Bronchial epithelial cell (primary cell): ENCODE measurements at places on chromosomes 1 and 21. TPM values are rescaled to one million over a fixed set of nuclear protein-coding genes. Genes with fewer than 3 reads are reported as not detected.

GRCh38 chr1:217605390-217605789 lies 25.5 kb downstream of the GPATCH2 start:
- DNase-seq, result no peak

DNA sequence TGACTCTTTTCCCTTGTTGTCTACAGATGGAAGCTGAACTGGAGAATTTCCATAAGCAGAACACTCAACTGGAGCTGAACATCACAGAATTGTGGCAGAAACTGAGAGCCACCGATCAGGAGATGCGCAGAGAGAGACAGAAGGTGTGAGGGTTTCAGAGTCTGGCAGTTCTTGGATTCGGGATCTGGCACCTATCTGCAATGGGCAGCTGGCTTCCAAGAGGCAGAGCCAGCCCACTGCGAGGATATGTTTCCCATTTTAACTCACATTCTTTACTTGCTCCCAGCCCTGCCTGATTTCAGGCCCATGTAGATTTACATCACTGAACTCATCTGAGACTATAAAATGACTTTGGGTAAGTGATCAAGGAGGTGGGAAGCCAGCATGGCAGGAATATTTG lies 37.3 kb upstream of the TMEM125 start:
- no peak for DNase-seq

- DNase-seq, result no peak
Measured at GRCh38 chr1:172338295-172338735, 82.2 kb upstream of the C1orf105 start.

- no peak for DNase-seq
Measured at GRCh38 chr1:80607064-80607463, 1193.7 kb upstream of the ADGRL2 start.

DNA sequence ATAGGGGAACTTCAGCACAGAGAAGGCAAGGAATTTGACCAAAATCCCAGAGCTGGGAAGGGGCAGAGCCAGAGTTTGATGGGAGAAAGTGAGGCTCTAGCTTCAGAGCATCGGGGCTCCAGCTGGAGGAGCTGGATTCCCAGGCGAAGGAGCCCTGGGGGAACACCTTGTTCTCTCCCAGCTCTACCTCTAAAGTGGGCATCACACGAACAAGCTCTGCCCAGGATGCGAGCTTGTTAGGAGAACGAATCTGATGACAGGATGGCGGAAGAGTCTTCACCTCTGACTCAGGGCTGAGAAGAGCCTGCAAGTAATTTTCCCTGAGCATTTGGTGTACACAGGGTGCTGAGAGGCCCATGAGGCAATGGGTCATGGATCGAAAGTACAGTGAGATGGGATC lies 22.0 kb downstream of the TNNT2 start:
- DNase-seq, result no peak

GRCh38 chr1:27489501-27489972 lies 430 bp downstream of the WASF2 start:
- no peak for DNase-seq

DNA sequence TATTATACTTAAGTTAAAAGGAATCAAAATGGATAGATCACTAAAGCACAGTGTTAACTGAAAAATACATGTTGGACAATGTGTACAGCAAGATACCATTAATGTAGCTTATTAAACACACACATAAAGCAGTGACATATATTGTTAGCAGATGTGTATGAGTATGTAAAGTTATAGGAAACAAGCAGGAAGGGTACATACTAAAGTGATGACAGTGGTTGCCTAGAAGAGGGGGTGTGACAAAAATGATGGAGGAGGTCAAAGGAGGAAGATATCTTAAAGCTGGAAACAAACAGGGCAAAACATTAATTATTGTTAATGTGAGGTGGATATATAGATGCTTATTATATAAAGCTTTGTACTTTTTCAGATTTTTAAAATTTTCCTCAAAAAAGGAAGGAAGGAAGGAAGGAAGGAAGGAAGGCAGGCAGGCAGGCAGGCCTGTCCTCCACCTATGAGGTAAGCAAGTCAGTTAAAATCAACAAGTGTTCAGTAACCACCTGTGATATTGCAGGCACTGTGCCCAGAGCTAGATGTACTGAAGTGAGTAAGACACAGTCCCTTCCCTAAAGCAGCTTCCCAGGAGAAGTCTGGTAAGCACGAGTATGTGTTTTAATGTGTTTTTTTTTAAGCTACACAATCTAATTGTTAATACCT lies 252.9 kb upstream of the NR5A2 start:
- DNase-seq, result peak; percentile 88

- DNase-seq, result no peak
Measured at GRCh38 chr1:86858524-86859261, 55.2 kb downstream of the SELENOF start.

DNA sequence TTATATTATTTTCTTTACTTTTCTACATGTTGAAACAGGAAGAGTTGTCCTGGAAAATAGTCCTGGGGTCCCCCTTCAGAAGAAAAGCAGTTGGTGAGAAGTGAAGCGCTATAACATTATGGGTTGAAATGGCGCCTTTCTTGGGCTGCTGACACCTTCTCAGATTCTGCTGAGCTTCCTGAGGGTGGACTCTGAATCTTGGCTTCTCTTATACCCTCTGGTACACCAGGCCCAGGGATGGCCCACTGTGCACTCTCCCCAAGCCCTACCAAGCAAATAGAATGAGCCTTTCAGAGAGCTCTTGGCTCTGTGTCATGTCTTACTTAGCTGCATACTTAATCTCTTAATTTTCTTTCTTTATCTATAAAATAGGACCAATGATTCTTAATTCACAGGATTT lies 42.3 kb downstream of the CD247 start:
- no peak for DNase-seq

DNA sequence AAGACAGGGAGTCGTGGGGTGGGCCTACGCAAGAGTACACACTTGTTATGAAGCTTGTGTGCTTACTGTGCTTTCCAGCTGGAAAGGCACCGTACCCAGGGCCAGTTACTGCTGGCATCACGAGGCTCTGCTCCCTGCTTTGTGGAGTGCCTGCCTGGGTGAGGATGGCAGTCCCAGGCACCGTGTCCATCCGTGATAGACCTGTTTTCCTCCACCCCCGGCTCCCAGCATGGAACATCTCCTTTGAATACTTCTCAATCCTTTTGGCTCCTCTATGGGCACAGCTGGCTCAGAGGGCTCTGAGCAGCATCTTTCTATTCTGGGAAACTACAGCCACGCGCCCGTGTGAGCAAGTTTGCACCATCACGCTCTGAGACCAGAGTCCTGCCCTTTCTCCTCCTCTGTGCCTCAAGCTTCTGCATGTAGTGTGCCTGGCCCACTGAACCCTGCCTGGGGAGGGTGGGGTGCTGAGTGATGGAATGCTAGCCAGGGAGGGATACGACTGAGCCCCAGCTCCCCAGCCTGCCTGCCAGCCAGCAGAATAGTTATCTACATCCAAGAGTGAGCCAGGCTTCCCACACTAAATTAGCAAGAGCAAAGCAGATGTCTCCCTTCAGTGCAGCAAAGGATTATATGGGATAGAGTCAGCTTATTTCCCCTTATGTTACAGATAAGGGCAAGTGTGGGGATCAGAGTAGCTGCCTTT lies 7.1 kb upstream of the TNR start:
- DNase-seq, result no peak

- DNase-seq, result no peak
Measured at GRCh38 chr21:34018185-34018584, 55.2 kb upstream of the MRPS6 start.

GRCh38 chr1:231021540-231022031 lies 18.5 kb downstream of the FAM89A start:
- DNase-seq, result no peak

DNA sequence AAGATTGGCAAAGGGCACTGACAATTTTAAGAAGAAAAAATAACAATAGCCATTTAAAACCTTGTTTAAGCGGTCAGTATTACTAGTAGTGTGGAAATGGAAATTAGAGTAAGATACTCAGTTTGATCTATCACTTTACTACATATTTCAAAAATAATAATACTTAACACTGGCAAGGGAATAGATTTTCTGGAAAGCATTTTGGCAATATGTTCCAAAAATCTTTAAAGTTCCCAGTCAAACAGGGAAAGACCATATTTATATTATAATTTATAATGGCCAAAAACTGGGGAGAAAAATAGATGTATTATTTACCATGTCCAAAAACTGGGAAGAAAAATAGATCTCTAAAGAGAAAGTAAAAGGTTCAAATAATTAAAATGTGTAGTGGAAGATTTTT lies 28.6 kb upstream of the C1orf21 start:
- DNase-seq, result no peak

DNA sequence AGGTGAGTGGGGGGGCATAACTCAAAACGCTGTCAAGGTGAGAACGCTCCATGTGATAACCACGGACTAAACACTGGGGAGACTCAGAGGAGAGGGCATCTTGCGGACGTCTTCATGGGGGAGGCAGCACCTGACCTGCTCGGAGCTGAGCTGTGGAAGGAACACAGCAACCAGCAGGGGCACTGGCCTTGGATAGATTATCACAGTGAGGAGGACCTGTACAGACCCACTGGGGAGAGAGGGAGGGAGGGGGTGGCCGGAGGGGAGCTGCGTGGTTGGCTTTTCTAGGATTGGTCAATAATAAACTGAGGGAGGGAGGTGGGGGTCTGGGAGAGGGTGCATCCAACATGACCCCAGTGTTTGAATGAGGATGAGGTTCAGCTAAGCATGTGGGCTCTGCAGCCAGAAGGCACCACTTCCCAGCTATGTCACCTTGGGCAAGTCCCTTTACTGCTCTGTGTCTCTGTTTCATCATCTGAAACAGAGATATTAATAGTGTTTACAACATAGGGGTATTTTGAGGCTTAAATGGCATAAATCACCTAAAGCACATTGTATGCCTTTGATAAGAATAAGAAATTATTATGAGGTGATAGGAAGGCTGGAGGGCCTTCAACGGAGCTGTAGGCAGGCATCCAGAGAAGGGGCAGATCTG lies 123.3 kb downstream of the GRIK3 start:
- DNase-seq, result no peak

GRCh38 chr1:73899311-73899710 lies 298.7 kb downstream of the LRRIQ3 start:
- peak; percentile 37 for DNase-seq

DNA sequence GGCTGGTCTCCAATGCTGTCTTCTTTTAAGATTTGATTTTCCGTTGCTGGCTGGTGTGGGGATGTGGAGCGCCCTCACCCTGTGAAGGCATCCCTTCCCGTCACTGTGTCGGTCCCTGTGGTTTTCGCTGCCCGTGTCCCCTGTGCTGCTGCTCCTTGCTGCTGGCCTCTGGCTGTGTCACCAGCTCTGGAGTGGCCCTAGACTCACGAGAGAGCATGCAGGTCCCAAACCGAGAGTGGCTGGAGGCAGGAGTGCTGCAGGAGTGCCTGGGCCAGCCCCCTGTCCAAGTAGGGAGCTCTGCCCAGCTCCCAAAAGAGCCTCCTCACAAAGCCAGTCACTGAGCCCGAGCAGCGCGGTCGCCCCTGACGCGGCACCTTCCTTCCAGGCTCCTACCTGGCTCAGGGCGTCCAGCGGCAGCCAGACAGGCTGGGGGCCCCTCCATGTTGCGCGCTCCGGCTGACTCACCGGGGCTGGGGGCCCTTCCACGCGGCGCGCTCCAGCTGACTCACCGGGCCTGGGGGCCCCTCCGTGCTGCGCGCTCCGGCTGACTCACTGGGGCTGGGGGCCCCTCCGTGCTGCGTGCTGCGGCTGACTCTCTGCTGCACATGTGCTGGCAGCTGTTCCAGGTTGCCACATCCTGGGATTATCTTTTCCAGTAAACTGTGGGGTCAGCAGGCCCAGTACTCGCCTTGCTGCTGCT lies 106.7 kb upstream of the COL6A1 start:
- DNase-seq, result peak; percentile 34

DNA sequence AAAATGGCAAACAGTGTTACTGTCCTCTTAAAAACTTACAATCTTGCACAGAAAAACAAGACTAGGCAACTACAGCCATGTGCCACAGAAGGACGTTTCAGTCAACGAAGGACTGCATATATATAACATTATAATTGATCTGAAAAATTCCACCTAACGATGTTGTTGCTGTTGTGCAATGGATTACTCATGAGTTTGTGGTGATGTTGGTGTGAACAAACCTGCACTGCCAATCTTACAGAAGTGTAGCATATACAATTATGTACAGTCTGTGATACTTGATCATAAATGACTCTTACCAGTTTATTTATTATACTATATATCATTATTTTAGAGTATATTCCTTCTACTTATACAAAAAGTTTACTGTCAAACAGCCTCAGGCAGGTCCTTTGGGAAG lies 6.8 kb upstream of the VAMP4 start:
- DNase-seq, result peak; percentile 61

- no peak for DNase-seq
Measured at GRCh38 chr21:15031790-15032357, 32.9 kb downstream of the NRIP1 start.

LEFTY1 gene
- total RNA-seq, result not detected in 2 replicates

CRP gene
- not detected in 2 replicates for total RNA-seq

MANEAL gene
- 0.26 TPM in 2 replicates for total RNA-seq

SPRR2E gene
- total RNA-seq, result 0.26 and 3.7 TPM in 2 replicates

PKLR gene
- not detected in 2 replicates for total RNA-seq

DAP3 gene
- 53.6 and 71.1 TPM in 2 replicates for total RNA-seq
